ENCODE measurements at places on chromosomes 11 and 22. TPM values are rescaled to one million over a fixed set of nuclear protein-coding genes. Genes with fewer than 3 reads are reported as not detected.

GRCh38 chr11:41775296-41775695 is 315.8 kb upstream of the LRRC4C start:
- DNase-seq = no peak

GRCh38 chr11:65539744-65540289 is 14.9 kb downstream of the SCYL1 start:
- DNase-seq = no peak

The RTN4RL2 gene
- total RNA-seq = 2.6 TPM

The SELENOM gene
- total RNA-seq = 154 TPM

The SMARCB1 gene
- total RNA-seq = 79.0 TPM

The SLN gene
- total RNA-seq = not detected

The MLC1 gene
- 0.28 TPM for total RNA-seq

The MMP1 gene
- 0.82 TPM for total RNA-seq

GRCh38 chr22:48429446-48430020 is 1398.1 kb downstream of the BRD1 start:
- DNase-seq = no peak

The C1QTNF4 gene
- total RNA-seq = 0.25 TPM

DNA sequence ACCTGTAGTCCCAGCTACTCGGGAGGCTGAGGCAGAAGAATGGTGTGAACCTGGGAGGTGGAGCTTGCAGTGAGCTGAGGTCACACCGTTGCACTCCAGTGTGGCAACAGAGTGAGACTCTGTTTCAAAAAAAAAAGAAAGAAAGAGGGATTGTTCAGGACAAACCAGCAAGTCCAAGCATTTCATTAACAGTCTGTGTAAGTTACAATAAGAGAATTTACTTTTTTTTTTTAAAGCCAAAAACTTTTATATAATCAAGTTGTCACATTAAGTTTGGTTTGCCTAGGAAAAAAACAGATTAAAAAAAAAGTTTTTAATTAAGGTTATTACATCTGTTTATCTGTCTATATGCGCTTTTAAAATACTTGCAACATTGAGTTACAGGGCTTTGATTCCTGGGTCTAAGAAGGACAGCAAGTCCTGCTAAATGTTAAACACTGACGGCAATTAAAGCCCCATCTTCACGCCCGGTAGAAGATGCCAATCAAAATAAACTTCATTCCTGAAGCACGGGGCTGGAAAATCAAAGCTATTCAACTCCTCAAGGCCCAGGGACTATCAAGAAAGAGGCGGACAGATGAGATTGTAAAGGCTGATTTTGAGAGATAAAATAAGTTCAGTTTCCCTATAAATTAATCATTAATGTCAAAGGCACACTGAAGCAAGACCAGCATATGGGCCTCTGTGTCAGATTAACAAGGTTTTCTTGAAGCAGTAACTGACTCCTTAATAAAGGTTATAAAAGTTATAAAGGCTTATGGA is 10.7 kb downstream of the TMEM138 start:
- DNase-seq = no peak

DNA sequence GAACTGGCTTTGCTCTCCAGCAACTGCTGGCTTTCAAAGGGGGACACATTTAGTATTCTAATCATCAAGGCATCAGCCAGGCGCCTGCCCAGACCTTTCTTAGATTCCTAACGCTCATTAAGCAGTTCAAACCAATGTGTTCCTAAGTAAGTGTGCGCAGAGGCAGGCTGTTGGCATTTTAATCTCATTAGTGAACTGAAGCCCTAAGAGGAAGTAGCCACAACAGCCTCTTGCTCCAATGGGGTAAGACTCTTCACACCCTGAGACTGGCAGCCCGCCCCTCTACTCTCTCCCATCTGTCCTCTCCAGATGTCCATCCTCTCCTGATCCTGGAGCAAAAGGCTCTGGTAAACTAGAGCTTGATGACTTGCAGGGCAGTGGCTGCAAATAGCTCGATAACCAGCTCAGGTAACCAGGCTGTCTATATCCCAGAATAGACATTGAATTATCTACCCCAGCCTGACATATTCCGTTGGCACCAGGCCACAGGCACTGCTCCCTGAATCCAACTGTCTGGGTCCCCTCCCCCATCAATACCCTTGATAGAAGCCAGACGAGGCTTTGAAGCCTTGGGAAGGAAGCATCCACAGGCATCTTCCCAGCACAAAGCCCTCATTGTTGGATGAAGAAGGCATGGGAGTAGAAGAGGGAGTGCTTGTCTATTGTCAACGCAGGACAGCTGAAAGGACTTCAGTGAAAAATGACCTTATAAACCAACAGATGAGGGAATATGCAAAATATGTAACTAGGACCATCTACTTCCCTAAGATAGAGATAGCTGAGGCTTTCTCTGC is 321.1 kb downstream of the TENM4 start:
- DNase-seq = no peak

DNA sequence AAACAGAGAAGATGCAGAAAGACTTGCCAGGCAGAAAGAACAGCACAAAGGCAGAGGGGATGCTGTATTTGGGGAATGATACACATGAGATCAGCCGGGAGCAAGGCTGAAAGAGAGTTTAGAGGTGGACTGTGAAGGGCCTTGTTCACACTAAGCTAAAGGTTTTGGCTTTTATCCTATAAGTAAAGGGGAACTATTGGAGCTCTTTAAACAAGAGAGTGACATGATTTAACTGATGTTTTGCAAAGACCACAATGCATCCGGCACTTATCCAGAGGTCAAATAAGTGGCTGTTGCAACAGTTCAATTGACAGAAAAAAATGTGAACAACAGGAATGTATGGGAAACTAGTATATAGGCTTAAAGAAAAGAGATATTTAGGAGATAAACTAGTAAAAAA is 64.7 kb upstream of the RRAS2 start:
- DNase-seq = no peak

DNA sequence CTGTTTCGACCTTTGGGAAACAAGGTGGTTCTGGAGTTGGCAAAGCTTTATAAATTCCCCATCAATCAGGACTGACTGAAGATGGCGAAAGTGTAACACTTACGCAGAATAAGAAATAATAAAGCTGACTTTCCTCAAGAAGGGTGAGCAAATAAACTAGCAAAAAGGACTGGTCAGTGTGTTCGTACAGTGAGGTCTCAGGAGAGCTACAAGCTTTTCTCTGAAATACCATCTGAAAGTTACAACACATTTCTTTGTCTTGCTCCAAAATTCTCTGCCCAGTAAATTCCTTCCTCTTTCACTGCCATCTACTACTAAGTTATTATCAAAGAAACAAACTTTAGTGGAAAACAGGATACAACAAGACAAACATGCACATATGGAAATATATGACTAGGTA is 13.4 kb downstream of the PITPNB start:
- no peak for DNase-seq

The RASGRP2 gene
- 42.6 TPM for total RNA-seq

DNA sequence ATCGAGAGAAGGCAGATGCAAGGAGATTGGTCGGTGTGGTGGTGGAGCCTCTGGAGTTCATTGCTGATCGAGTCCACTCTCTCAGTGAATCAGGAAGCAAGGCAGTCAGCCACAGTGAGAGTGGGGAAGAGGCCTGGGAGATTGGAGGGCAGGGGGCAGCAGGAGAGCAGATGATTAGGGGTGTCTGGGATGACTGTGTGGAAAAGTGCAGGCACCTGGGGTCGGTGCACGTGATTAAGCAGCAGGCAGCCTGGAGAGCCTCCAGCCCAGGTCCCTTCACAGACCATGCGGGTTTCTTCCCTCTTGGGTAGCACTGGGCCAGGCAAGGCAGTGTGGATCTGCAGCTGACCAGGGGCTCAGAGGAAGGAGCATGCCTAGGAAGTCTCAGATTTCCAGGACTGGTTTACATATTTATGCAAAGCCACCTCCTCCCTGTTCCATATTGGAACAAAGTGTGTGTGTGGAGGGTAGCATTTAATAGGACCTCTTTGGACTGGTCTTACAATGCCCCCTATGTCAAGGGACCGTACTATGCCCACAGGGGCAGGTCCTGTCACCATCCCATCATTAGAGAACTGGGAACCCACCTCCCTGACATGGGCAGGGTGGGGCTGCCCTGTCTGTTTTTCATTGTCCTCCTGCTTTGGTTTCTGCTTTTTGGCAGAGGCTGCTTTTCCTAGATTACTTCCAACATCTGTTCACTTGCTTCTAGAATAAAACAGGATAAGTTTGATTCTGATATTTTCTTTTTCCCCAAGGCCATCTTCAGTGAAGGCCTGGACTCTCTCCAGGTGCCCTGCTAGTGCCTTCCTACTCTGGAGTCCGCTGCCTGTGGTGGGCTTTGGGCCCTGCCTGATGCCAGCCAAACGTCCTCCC is 14.0 kb upstream of the GDPD5 start:
- no peak for DNase-seq

The MN1 gene
- 3.2 TPM for total RNA-seq

The OR10D3 gene
- not detected for total RNA-seq

The OLFML1 gene
- total RNA-seq = 7.6 TPM

The KCNK4 gene
- total RNA-seq = not detected

DNA sequence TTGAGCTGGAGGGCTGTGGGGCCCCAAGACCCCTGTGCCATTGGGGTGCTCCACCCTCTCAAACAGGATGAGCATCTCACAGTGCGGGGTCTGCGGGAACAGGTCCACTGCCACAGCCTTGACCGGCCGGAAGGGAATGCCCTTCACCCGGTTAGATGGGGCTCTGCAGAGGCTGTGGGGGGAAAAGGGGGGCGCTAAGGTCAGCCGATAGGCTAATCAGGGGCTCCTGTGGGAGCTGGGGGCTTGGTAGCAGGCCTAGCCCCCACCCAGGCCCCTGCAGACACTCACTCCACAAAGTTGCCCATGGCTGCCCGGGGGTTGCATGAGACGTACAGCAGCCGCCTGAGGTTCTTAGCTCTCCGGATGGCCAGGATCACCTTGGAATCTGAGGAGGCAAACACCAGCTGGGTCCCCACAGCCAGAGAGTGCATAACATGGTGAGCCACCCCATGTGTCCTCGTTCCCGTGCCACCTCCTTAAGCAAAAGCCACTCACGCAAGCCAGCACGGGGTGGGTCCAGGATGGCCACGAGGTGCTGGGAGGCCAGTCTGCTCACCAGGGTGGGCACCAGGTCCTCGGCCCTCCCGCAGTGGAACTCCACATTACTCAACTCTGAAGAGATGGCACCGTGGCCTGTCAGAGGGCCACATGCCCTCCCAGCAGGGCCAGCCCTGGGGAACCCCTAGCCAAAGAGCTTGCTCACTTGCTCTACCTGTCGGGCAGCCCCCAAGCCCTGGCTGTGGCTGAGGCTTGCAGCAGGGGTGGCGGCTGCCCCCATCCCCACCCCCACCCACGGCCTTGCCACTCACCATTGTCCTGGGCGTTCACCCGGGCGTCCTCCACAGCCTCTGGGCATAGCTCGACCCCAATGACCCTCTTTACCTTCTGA is 3.0 kb upstream of the RANBP1 start:
- DNase-seq = no peak

The MUC2 gene
- not detected for total RNA-seq

GRCh38 chr22:46652081-46652846 is 32.1 kb downstream of the GRAMD4 start:
- peak; percentile 81 for DNase-seq

The USP35 gene
- total RNA-seq = 7.7 TPM

DNA sequence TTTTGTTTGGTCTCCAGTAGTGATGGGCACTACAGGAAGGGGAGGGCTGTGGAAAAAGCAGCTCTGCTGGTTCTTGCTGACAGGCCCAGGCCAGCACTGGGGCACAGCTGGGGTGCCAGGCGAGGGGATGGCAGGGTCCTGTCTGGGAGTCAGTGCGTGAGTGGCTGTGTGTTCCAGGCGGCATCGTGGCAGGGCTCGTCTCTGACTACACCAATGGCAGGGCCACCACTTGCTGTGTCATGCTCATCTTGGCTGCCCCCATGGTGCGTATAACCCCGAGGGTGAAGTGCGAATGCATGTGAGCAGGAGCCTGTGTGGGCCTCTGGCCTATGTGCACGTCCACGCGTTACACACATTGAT is 20.9 kb downstream of the SLC37A2 start:
- DNase-seq = no peak

- peak; percentile 66 for DNase-seq
Measured at GRCh38 chr22:48278620-48279460, 1516.4 kb downstream of the TBC1D22A start.

DNA sequence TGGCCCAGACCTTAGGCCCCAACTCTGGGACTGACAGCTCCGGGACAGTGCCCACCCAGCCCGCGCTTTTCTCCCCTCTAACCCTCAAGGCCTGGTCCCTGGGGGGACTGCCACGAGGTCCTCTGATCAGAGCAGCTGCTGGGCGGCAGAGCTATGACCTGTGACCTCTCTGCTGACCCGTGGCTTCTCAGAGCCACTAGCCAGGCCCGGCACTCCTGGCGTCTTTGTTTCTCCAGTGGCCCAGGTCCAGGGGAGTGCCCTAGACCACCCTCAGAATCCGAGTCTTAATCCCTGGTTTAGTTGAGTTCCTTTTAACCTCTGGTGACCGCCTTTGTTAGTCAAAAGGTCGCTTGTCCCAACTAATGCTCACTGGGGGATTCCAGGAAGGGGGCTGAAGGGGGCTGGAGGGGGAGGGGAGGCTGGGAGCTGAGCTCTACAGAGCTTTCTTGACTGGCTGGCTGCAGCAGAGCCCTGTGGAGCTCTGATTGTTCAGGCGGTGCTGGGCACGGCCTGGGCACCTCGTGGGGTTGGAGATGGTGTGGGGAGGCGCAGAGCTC is 1.2 kb downstream of the FBLN1 start:
- peak; percentile 65 for DNase-seq

GRCh38 chr11:113137713-113138529 is 176.5 kb upstream of the TTC12 start:
- no peak for DNase-seq

The OR5P2 gene
- 0.25 TPM for total RNA-seq

The CFAP68 gene
- 29.5 TPM for total RNA-seq

- DNase-seq = peak; percentile 76
Measured at GRCh38 chr11:31870609-31871309, 59.6 kb upstream of the PAX6 start.

The BTBD18 gene
- total RNA-seq = not detected

GRCh38 chr11:88310246-88310645 is 27.3 kb downstream of the CTSC start:
- DNase-seq = no peak

DNA sequence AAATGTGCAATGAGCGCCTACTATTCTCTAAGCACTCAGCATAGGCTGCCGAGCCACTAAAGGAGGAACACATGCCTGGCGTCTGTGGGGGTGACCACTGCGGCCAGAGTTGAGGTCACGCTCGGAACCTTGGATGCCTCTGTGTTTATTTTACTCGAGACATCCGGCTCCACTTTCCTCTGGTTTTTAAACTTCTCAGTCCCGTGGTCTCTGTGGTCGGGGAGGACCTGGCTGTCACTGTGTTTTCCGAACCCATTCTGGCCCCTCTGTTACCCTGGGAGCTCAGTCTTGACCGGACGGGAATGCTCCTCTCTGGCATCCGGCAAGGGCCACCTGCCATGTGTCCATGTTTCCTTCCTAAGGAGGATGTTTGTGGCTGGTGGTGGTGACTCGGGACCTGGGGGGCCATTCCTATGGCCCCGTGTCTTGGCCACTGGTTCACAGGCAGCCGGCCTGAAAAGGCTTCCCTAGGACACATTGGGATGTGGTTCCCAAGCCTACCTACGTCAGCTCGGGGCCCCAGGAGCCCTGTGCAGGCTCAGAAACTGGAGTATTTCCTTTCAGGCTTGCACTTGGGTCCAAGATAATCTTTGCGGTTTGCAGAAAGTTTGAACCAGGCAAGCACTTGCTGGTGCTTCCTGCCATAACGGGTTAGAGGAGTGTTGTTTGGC is 46.7 kb upstream of the PARVG start:
- peak; percentile 66 for DNase-seq

GRCh38 chr11:70616938-70617654 is 218.8 kb downstream of the CTTN start:
- DNase-seq = no peak
